ENCODE measurements at places on chromosomes 16 and 17.
A peak's percentile ranks its signal among the peaks of the same experiment; 100 is the strongest.

DNA sequence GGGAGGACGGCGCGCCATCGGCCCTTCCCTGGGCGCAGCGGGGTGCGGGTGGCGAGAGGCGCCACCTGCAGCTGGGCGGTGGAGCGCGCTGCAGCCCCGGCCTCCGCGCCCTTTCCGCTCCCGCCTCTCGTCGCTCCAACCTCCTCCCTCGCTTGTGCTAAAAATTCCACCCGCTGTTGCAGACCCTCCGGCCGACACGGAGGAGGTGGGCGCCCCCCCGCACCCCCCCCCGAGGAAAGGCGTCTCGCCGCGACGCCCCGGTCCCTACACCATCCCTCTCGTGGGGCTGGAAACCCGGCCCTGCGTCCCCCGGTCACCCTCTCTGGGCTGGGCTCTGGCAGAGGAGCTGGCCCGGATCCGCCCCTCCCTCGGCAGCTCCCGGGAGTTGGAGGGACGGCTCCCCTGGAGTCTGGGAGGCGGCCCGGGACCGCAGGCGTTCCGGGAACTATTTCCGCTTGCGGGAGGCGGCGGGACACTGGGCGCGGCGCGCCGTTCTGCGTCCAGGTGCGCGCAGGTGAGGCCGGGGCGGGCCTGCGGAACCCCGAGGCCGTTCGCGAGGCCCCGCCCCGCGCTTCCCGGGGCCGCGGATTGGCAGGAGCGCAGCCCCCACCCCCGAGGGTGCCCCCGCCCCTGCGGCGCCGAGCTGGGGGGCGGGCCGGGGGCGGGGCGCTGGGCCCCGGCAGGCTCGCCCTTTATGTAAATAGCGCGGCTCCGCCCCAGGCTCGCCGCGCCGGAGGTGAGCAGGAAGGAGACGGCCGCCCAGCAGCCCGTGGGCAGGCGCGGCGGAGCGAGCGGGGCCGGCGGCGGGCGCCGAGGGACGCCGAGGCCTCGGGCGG is at the start of gene LLGL2:
Gene LLGL2 (plus strand): TSS at position 728 of the 836 bp plus-strand sequence. CDS start 17,730 bp downstream, outside the sequence.
- peak; percentile 71 for DNase-seq

DNA sequence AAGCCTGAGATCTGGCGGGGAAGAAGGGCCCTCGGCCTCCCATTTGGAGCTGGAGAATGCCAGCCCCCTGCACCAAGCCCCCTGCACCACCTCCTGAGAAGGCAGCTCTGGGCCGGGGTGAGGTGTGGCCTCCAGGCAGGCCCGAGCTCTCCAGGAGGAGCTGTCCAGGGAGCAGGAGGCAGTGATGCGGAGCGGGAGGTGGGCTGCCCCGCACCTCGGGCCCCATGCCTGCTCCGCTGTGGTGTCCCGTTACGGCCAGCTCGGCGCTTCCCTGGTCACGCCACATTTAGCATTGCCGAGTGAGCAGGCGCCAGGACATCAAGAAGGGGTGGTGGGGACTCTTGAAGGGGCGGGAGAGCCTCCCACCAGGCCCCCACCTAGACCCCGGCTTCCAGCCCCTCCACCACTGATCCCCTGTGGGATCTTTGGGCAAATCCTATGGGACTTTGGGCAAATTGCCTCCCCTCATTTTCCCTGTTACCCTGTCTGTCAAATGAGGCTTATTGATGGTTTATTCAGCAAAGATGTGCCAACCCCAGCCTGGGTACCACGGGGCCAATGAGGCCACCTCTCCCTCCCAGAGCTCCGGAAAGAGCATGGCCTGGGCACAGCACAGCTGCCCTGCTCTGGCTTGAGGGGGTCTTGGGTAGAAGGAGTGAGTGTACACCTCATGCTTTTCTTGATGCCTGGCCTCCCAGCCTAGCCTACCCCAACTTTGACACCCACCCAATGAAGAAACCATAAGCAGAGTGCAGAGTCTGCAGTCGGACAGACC is 15.3 kb downstream of the FOXN1 start:
- DNase-seq = no peak

DNA sequence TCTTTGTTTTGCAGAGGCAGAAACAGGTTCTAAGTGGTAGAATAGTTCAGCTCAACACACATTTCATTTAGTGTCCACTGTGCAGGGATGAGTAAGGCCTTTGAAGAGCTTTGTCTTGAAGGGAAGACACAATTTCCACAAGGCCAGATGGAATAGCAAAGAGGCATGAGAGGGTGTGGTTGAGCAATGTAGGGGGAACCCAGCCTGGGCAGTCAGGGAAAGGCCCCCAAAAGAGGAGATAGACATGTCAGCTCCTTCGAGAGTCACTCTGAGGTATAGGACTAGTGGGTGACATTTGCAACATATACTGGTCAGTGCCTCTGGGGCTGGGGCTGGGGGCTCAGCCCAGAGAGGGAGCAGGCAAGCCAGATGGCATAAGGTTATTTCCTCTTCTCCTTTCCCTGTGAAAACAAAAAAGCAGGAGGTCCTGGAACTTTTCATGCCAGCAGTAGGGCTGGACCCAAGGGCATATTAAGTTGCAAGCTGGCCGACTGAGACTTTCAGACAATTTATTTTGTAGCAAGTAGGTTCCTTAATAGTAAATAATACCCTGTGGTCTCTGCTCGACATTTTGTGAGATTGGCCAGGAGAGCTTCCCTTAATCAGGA is 7.1 kb downstream of the ALKBH5 start:
- DNase-seq = no peak

GRCh38 chr17:80594431-80595269 is 50.0 kb downstream of the RPTOR start:
- DNase-seq = no peak

DNA sequence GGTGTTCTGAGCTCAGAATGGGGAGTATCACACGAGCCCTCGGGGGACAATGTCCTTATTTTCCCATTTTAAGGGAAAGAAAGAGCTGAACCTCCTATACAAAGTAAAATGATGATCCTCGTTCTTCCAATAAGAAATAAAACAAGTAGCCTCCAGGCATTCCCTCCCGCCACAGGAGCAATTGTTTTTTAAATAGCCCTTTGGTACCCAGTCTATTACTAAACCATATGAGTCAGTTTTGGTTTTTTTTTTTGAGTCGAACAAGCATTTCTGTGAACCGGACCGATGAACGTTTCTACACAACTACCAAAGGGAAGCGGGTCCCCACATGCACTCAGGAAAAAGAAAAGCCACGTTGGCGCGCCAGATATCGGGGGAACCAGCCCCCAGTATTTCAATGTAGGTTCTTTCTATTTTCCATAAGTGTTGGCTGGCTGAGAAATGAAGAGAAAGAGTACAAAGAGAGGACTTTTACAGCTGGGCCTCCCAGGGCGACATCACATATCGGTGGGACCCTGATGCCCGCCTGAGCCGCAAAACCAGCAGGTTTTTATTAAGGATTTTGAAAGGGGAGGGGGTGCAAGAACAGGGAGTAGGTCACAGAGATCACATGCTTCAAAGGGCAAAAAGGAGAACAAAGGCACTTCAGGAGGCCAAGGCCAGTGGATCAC is 3.8 kb upstream of the DCXR start:
- DNase-seq = peak; percentile 73

GRCh38 chr16:54237-54581 is 581 bp downstream of the SNRNP25 start:
- no peak for DNase-seq

GRCh38 chr16:66294507-66294906 is 72.0 kb upstream of the CDH5 start:
- no peak for DNase-seq

DNA sequence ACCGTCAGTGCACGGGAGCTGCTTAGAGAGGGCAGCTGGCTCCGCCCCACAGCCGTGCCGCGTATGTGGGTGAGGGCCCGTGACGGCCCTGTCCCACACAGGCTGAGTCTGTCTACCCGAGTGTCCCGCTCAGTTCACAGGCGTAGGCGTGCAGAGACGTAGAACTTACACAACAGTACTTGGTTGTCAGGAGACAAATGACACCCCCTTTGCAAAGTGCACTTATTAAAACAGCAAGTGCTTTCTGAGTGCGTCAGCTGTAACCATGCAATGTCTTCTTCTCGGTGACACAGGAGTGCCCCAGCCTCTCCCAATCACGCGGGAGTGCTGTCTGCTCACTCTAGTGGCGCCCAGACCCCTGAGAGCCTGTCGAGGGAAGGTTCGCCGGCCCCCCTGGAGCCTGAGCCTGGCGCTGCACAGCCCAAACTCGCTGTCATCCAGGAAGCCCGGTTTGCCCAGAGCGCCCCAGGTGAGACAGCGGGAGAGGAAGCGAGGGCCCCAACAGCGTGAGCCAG is 64.2 kb downstream of the FOXK2 start:
- DNase-seq = no peak

DNA sequence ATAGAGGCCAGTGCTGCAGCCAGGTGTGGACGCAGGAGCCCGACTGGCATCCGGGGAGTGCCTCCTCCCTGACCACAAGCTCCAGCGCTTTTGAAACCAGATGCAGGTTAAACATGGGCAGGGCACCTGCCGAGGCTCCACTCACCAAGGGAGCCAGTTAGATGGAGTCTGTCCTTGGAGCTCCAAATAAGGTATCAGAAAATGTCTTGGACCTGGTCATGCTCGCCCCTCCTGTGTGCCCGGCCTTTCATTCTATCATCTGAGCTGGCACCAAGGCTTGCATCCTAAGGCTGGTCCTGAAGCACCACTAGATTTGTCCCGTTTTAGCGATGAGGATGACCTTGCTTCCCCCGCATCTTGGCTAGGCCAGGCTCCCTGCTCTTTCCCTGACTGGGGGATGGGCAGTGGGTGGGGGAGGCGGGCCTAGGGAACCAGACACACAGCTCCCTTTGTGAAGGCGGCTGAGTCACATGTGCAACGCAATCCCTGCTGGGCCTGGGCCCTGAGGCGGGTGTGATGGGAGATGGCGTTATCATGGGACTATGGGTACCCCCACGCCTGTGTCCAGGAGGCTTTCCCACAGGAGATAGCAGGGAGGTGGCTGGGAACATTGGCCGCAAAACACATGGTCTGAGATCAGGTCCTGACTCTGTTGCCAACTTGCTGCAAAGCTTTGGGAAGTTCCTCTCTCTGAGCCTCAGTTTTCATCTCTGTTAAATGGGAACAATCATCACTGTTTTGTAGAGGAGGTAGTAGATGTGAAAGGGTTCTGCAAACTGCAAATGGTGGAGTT is 5.0 kb upstream of the ADGRG1 start:
- DNase-seq = peak; percentile 80

- DNase-seq = no peak
Measured at GRCh38 chr17:67575325-67575724, 142.4 kb upstream of the NOL11 start.

DNA sequence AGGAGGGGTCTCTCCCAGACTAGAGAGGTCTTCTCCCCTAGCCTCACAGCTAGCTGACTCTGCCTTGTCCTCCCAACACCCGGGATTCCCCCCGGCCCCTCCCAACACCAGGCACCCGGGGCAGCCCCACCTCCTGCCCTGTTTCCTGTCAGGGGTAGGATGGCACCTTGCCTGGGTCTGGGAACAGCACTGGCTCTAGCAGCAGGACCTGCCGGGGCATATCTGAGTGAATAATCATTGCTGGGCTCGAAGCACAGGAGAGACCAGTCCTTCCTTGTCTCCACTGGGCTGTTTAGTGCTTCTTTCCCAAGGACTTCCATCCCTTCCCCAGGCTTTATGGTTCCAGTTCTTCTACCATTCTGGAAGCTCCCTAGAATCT is 25.7 kb downstream of the MINK1 start:
- peak; percentile 18 for DNase-seq

DNA sequence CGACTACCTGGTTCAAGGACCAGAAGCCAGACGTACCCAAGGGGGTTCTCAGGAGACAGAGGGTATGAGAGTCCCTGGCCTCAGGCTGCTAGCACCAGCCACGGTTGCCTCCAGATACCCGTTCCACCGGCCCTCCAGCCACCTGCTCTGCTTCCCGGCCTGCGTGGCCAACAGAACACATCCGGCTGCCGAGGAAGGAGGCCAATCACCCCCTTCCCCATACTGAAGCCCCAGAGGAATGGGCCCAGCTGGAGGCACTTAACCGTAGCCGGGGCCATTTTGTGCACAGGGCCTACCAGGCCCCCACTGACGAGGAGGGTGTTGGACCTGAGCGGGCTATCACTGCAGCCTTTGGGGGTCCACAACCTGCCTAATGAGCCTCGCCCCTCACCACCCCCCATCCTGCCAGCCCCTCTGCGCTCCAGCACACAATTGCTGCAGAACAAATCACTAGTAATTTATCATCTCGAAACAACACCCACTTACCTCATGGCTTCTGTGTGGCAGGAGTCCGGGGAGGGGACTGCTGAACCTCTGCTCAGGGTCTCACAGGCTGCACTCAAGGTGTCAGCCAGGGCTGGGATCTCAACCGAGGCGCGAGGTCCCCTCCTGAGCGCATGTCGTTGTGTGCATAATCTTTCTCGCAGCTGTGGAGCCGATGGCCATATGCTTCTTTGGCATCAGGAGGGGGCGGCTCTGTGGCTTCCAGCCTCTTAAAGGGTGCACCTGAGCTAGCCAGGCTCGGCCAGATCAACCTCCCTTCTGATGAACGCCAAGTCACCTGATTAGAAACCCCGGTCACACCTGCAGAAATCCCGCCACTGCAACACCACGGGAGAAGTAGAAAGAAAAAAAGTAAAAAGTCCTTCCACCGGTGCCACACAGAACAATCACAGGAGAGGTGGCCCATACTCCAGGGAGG is 10.1 kb upstream of the KREMEN2 start:
- DNase-seq = no peak

DNA sequence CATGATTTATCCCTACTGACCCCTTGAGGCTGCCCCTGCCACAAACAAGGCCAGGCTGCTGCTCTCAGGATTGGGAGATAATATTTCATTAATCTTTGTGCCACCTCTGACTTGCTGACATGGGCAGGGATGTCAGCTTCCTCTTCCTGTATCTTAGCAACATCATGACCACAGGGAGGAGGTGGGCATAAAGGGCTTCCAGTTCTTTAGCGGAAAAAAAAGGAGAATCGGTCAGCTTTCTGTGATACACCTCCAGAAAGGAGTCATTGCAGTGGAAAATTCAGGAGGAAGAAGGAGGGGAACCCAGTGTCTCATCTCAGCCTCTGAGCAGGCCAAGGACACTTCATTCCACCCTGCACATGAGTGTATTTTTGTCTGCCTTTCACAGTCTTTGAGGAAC is 206.8 kb upstream of the SDK2 start:
- DNase-seq = no peak
